ENCODE measurements at places on chromosomes 5 and 9.

DNA sequence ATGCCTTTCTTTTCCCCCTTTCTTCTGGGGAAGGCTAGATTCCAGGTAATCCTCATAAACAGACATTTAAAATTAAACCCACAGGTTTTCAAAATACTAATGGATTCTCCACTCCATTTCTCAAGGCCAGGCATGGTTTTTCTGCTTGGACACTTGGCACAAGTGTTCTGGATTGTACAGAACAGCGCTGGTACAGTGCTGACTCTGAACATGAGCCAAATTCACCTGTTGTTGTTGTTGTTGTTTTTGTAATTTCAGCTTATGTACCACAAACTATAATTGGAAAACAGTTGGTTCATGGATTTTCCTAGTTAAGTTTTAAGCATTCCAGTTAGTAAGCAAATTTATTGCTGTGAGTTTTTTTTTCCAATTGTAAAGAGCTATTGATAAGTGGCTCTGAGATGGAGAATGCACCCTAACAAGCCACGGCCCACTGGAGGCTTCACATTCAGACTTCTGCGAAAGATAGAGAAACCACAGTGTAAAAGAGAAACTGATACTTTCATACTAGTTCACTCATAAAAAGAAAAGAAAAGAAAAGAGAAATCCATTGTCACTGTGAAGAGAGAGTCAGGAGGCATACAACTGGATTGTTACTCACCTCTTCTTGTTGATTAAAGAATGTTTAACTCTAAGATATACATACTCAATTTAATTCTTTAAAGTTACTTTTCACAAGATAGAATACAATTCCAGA lies 16.2 kb upstream of the ITGA1 start:
- H3K4me1 ChIP-seq, result no peaks in the 10 kb centered on the region
- no peaks in the 10 kb centered on the region for H3K36me3 ChIP-seq
- H3K27me3 ChIP-seq, result no peaks in the 10 kb centered on the region
- H3K27ac ChIP-seq, result no peak overlapping the region
- no peak overlapping the region for H3K4me3 ChIP-seq

DNA sequence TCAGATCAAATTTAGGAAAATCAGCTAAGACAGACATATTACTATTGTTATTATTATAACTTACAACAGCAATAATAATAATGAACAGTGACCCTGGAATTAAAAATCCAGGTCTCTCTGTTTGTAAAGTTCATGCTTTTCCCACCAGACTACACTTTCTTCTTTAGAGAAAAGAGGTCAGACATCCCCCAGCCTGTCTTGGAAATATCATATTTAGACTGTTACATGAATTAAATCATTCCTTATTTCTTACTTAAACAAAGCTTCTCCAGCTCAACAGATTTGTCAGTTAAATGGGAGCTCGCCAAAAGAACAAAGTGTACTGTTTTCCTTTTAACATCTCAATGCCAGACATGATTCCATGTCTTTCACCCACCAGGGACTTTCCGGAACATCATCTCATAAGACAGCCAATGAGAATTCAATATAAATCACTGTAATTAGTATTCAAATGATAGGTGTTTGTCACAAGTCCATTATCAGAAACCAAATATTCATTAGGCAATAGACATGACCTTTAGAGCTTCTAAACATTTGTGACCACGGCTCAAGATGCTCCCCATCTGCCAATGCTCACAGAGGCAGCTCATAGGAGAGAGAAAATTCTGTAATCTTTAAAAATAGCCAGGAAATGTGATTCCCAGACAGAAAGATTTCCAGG lies 351.9 kb downstream of the ENC1 start:
- DNase-seq, result peak; percentile 31
- H3K4me3 ChIP-seq, result no peak overlapping the region
- no peaks in the 10 kb centered on the region for H3K27me3 ChIP-seq
- H3K4me1 ChIP-seq, result no peaks in the 10 kb centered on the region
- H3K27ac ChIP-seq, result peak overlapping the region; percentile 73

GRCh38 chr5:54795284-54795683 lies 190.1 kb downstream of the ESM1 start:
- no peak for DNase-seq
- no peaks in the 10 kb centered on the region for H3K27me3 ChIP-seq
- H3K4me1 ChIP-seq, result no peaks in the 10 kb centered on the region

GRCh38 chr5:176436656-176437055 lies 11.5 kb upstream of the FAF2 start:
- no peak overlapping the region for H3K4me3 ChIP-seq
- no peaks in the 10 kb centered on the region for H3K4me1 ChIP-seq
- no peaks in the 10 kb centered on the region for H3K27me3 ChIP-seq
- H3K27ac ChIP-seq, result no peak overlapping the region
- no peaks in the 10 kb centered on the region for H3K36me3 ChIP-seq

GRCh38 chr5:32735512-32735911 lies 24.4 kb downstream of the NPR3 start:
- no peaks in the 10 kb centered on the region for H3K27me3 ChIP-seq
- no peaks in the 10 kb centered on the region for H3K4me1 ChIP-seq
- H3K36me3 ChIP-seq, result no peaks in the 10 kb centered on the region
- no peak overlapping the region for H3K27ac ChIP-seq

DNA sequence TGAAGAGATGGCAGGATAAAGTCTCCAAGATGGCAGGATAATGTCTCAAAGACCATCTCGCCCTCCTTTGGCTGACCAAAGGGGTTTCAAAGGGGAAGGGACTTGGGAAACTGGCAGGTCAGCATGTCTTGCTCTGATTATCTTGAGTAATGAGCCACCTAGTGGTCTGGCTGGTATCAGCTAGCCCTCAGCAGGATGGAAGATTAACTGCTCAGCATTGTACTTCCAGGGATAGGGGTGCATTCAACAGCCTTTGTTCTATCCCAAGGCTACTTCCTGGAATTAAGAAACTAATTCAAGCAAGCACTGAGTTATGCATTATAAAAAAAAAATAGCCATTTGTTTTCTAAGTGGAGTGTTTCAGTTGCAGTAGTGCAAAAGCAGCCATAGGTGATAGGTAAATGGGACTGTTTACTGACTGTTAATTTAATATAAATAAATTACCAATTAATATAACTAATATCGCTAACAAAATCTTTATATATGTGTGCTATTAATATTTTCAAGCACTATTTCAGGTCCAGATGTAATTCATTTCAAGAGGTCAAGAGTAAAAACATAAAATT lies 555.5 kb downstream of the CDH9 start:
- H3K4me1 ChIP-seq, result no peaks in the 10 kb centered on the region
- no peak overlapping the region for H3K27ac ChIP-seq
- H3K36me3 ChIP-seq, result no peaks in the 10 kb centered on the region
- no peaks in the 10 kb centered on the region for H3K27me3 ChIP-seq
- H3K4me3 ChIP-seq, result no peak overlapping the region

All from uterus (tissue), 4 donors.